ENCODE measurements at places on chromosomes 16 and 17.

DNA sequence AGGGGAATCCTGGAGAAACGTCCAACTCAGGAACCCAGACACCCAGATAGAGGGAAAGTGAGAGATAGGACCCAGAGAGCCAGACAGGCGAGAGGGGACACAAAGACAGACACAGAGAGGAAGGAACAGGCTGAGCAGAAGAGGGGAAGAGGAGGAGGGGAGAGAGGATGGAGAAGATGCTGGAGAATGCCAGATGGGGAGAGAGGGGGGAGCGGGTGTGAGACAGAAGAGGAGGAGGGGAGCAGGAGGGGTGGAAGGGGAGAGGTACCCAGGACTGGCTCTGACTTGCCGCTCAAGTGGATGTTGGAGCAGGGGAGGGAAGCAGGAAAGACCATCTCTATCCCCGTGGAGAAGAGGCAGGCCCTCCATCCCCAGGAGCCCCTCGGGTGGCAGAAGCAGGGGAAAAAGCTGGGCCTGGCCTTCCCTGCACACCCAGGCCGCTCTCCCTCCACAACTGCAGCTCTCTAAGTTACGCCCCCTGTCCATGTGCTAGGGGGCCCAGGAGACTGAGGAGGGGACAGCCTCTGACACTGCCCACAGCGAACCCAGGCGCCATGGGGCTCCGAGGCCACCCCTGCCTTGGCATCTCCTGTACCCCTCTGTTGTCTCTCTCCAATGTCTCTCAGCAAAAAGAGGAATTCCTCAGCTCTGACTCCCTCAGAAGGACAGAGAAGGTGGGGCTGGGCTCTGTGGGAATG is 4.8 kb downstream of the PPP1R9B start:
- no peak for DNase-seq

DNA sequence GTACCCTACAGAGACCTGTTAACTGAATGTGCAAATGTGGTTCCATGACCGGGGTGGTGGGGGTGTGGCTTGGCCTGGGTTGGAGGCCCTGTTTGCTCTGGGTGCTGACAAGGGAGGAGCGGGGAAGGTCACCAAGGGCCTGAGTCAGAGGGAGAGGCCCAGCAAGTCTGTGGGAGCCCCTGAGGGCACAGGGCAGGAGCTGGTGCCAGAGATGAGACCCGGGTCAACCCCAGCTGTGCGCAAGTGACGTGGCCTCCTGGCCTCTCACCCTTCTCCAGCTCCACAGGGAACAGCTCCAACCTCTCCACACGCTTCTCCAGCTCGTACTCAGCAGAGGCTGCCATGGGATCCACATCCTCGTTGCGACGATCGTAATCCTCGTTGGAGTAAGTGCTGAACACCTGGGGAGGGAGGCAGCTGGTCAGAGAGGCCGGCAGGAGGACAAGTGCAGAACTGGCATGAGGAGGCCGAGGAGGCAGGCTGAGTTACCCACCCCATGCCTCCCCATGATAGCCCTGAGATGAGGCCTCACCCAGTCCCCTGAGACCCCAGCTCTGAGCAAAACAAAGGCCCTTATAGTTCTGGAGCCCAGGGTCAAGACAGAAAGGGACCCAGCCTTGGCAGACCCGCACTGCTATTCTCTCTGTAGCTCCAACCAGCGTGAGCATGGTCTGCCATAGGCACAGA is 5.5 kb downstream of the PPP1R9B start:
- DNase-seq = no peak

DNA sequence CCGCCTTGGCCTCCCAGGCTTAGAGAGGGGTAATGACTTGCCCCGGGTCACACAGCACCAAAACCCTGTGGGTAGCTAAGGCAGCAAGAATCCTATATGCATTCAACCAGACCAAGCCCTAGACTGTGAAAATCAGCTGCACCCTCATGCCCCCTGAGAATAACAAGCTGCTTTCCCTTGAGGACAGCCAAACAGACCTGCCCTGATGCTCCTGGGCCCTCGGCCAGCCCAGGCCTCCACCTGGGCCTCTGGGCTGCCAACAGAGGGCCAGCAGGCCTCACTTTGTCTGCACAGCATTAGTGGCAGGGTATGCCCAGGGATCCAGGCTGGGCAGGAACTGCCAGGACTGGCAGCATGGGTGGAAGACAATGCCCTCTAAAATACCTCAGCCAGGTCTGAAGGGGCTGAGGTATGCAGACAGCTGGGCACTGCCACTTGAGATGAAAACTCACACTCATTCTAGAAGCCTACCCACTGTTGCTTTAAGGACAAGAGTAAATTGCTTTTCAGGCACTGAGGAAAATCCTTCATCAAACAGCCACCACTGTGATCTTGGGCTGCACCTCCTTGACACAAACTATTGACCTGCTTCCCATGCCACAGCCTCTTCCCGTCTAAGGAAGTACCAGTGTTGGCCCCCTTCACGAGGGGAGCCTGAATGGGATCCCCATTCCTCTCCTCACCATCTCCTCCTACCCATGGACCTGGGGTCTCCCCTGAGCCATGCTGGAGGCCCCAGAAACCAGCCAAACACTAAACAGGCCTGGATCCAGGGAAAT is 8.8 kb downstream of the ST3GAL2 start:
- no peak for DNase-seq

- no peak for DNase-seq
Observed at GRCh38 chr16:15897121-15897780, 8.8 kb upstream of the CEP20 start.

DNA sequence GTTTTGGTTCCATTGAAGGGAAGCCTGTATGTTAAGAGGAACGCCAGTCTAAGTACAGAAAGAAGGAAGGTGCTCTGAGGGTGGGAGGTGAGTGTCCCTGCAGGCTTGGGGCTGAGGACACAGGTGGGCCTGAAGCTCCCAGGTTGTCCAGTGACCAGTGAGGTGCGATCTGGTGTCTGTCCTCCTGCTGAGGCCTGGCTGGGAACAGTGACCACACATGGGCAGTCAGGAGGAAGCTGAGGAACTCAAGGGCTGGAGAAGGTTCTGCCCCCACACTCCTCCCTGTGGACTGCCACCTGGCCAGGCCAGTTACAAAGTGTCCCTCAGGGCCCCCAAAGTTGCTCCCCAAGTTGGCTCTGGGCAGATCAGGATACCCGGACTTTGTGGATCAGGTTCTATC is 102.1 kb downstream of the N4BP1 start:
- no peak for DNase-seq
